Stimulated activated CD8-positive, alpha-beta memory T cell treated with anti-CD3 and anti-CD28 coated beads, Interleukin-7, amount 100 ng/mL, for 1 hour (primary cell): ENCODE measurements at places on chromosomes 11 and 22.
A peak's percentile ranks its signal among the peaks of the same experiment; 100 is the strongest.

GRCh38 chr11:24934733-24935439 lies 438.0 kb downstream of the LUZP2 start:
- no peak for DNase-seq

GRCh38 chr11:693415-693831 lies 1.6 kb downstream of the DEAF1 start:
- no peak for DNase-seq

GRCh38 chr11:19379465-19379864 lies 138.7 kb upstream of the E2F8 start:
- DNase-seq: no peak

- no peak for DNase-seq
Measured at GRCh38 chr22:46220921-46221320, 29.2 kb downstream of the CDPF1 start.

- DNase-seq: no peak
Measured at GRCh38 chr22:46895753-46896152, 133.3 kb downstream of the TBC1D22A start.

GRCh38 chr11:75428281-75428724 lies 4.7 kb downstream of the KLHL35 start:
- DNase-seq: peak; percentile 43

DNA sequence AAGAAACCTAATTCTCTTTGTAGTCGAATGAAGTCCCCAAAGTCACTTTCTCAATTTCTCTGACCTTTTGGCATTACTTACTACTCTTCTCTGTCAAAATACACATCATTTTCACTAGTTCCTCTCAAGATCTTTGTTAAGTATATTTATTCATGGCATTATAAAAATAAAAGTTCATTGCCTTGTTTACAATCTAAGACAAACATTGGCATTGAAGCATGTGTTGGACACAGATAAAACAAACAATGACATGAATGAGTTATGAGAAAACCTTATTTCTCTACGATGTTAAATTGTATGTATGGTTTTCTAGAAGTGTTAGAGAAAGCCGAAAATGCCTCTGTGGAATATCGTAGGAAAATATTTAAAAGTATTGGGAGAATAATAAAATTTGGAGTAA lies 8.6 kb upstream of the OR51G1 start:
- DNase-seq: no peak

GRCh38 chr11:87548797-87549196 lies 511.1 kb downstream of the TMEM135 start:
- DNase-seq: no peak

DNA sequence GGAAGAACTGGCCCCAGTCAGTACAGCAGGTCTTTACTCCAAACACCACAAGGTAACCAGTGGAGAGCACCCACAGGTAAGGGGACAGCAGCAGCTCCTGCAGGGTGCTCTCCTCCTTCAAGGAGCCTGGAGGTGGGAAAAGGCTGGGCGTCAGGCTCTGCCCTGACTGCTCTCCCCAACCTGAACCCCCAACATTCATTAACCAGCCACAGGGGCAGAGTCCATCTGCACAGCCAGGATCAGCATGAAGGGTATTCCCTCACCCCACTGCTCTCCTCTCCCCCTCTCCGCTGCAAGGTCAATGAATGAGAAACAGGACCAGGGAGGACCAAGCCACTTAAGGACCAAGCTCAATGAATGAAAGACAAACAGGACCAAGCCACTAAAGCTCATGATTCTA lies 3.7 kb downstream of the SLC37A4 start:
- DNase-seq: no peak

DNA sequence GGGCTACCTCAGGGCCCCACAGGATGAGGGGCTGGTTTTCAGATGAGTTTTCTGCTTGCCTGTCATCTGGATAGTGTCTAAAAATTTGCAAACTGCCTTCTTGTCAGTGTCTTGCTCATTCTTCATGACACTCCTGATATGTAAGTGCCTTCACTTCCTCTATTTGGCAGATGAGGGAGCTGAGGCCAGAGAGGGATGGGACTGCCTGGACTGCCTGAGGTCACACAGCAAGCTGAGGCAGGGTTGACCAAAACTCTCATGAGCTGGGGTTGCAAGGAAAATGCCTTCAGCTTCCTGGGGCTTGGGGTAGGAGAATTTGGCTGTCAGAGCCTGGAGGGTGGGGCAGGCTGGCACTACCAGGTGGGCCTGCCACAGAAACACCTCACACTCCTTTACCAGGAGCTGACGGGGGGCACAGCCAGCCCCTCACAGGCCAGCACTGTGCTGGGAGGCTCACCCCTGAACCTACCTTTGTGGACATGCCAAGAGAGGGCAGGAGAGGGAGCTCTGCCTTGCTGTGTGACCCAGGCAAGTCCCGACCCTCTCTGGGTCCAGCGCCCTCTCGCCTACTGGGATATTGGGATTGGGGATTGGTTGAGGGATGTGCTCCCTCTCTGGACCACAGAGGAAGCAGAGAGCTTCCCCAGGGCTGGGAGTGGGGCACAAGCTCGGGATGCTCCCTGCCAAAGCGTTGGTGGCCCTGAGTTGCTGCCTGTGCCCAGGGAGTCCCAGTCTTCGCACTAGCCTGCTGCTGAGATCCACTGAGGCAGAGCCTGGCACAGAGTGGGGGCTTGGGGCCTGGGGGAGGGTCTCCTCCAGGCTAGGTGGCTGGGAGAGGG lies 1.9 kb upstream of the P2RY6 start:
- no peak for DNase-seq

- DNase-seq: no peak
Measured at GRCh38 chr11:111665777-111666176, 63.5 kb downstream of the SIK2 start.

GRCh38 chr11:45765836-45766235 lies 39.1 kb upstream of the SLC35C1 start:
- DNase-seq: no peak

DNA sequence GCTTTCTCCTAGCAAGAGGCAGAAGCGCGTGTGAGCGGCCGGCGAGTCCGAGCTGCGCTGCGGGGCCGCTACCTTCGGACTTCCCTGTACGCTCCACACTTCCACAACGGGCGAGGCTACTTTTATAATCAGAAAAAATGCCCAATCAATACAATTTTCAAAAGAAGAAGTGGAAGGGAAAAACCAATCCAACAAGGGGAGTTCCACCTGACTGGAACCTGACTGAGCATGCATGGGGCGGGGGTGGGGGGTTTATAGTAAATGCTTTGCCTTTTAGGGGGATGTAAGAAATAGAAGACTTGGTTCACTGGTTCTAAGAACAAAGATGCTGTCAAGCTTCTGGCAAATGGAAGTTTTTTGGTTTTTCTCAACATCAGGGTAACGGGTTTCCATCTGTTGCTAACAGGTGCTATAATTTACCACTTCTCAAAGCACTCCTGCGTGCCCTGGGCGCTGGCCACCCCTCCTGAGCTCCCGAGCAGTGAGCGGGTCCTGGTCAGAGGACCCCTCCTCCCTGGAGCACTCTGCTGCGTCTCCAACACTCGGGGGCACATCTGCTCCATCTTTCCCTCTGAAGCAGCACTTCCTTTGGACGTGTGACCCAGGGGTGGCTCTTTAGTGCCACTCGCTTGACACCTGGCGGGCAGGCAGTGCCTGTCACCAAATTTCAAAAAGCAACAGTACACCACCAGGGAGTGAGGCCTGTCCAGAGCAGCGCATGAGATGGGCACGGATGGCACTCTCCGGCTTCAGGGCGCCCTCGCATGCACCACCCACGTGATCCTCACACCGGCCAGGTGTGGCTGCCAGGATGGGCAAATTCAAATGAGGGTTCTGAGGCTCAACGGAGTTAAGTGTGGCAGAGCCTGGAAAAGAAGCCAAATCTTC lies 21.6 kb upstream of the BID start:
- DNase-seq: no peak

DNA sequence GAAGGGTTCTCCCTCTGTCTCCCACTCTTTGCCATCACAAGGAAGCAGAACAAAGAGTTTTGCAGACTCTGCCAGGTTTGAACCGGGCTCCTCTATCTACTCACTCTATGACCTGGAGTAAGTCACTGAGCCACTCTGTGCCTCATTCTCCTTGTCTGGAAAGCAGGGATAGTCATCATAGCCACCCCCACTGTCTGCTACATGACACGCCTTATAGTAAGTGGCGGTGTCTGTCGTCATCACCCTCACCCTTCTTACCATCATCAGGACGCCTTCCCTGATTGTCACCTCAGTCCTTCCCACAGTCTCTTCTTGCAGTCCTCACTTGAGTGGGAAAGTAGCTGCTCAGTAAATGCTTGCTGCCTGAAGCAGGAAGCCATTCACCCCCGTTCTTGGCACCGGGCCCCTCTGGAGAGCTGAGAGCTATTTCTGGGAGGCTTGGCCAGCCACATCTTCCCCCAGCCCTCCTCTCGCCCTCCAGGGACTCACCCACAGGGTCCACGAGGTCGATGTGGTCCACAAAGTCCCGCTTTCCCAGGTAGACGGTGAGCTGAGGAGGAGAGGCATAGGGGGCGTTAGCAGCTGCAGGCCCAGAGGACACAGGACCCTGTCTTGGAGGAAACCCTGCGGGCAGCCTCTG lies 46.4 kb downstream of the TPBGL start:
- no peak for DNase-seq

GRCh38 chr11:20457934-20458680 lies 70.6 kb downstream of the PRMT3 start:
- DNase-seq: no peak

- no peak for DNase-seq
Measured at GRCh38 chr22:39259666-39260065, 14.9 kb upstream of the PDGFB start.

DNA sequence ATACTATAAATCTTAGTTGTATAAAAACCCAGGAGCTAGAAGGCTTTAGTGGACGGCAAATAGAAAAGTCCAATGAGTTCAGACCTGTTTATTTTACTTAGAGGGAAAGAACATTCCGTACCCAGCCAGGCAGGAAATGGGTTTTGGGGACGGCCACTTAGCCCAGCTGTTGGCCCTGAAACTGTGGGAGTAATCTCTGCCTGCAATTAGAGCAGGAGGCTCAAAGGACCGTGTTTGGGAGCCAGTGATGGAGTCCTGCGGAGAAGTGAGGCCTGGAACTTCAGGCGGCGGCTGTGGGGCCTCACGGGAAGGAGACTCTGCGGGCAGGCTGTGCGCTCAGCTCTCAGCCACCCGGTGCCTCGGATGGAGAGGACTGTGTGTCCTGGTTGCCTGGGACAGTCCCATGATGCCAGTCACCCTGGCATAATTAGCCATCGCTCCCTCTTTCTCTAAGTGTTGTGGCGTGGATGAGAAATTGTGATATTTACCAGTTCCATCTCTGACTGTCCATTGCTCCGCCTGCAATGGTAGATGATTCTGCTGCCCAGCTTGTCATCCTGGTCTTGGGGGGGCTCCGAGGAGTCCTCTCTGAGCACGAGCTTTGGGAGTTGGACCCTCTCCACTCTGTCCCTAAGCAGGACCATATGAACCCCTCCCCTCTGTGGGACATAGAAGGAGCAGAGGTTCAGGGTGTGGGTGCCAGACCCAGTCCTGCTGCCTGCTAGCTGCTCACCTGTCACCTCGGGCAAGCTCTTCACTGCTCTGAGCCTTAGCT lies 530.3 kb downstream of the TBC1D22A start:
- no peak for DNase-seq

DNA sequence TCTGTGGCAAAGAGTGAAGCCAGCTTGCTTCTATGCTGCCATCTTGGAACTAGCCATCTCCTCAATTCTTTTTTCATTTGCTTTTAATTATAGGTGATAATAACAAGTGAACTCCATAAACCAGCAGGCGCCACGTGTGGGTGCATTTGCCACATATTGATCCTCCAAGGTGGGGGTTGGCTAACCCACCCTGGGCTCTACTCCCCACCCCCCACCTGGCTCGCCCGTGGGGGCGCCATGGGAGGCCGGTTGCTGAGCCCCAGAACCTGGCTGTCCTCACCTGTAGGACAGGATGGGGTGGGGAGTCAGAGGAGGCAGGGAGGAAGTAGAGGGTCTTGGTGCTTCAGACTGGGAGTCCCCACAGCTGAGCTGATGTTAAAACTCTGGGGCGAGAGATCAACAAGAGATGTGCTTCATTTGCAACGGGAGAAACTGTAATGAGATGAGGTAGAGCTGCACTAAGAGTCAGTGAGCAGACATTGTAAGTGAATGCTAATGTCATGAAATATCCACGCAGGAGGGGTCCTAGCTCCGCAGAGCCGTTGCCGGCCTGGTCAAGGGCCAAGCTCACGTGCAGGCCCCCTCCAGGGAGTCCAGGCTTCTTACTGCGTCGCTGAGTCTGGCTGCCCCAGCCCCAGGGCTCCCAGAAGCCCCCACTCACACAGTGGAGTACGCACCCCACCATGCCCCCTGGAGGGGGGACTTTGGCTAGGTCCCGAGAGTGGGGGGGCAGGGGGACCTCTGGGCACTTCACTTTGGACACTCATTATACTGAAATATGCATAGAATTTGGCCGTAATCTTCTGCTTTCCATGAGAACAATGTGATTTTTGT lies 59.4 kb downstream of the BRD1 start:
- no peak for DNase-seq

DNA sequence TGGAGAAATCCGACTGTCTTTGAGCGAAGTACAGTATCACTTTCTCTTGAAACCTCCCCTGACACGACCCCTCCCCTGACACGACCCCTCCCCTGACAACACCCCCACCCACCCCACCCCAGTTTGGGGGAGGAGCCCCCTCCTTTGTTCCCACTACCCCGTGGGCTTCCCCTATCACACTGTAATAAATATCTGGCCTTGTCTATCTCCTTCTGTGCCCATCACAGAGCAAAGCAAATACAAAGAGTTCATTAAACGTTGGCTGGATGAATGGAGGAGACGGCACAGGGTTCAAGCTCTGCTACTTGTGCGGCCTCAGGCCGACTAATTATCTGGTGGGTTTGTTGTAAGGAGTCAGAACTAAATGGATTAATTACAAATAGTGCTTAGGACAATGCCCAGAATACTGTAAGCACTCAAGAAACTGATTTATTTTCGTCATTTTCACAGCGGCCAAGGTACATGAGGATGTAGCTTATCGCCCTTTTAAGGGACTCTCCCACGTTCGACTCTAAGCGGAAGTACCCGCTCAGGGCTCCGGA lies 628 bp upstream of the GGA1 start:
- no peak for DNase-seq

GRCh38 chr22:48710410-48710809 lies 1117.3 kb downstream of the BRD1 start:
- DNase-seq: no peak

- DNase-seq: no peak
Measured at GRCh38 chr22:43706151-43706550, 106.0 kb downstream of the EFCAB6 start.

GRCh38 chr11:122717264-122717867 lies 61.8 kb downstream of the UBASH3B start:
- DNase-seq: no peak
